ENCODE measurements at places on chromosomes 13 and 19.

DNA sequence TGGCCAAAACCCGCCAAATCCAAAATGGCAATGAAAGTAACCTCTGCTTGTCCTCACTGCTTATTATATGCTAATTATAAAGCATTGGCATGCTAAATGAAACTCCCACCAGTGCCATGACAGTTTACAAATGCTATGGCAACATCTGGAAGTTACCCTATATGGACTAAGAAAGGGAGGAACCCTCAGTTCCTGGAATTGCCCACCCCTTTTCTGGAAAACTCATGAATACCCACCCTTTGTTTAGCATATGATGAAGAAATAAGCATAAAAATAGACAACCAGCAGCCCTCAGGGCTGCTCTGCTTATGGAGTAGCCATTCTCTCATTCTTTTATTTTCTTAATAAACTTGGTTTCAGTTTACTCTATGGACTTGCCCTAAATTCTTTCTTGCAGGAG is 269.8 kb downstream of the OLFM4 start:
- DNase-seq: no peak

DNA sequence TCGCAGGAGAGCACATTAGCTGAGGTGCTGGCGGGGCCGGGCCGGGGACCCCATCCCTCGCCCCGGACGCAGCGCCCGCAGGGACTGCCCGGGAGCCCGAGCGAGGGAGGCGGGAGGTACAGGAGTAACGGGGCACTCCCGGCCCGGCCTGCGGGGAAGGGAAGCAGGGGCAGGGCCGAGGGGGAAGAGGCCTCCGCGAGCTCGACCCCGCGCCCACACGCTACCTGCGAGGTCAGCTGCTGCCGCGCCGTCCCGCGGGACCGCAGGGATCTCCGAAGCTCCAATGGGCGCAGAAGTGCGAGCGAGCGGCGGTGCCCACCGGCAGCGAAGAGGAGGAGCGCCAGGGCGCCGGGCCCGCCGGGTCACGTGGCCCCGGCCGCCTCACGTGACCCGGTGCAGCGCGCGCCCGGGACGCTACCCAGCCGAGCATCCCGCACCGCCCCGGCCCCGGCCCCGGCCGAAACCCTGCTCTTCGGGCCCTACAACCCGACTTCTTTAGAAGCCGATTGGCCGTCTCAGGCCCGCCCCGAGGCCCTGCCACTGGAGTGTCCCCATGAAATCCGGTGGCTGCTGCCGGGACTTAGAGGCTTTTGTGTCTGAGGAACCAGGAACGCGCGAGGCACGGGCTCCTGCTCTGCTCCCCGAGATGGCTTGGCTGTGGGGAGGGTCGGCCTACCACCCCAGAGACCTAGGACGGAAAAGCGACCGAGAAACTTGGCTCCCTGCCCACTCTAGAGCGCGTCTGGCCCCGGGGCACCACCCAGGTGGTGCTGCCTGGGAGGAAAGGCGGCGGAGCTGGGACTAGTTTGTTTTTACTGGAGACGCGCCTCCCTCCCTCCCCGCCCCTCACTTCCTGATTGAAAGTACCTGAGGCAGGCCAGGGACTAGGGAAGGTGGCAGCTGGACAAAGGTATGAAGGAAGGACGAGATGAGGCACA is at the start of gene RCBTB1:
Gene RCBTB1 (minus strand): TSS at position 339 of the 938 bp plus-strand sequence. CDS start 18,279 bp downstream, outside the sequence.
- DNase-seq: peak; percentile 59

- no peak for DNase-seq
These were observed 15.1 kb upstream of the ATP11A start for GRCh38 chr13:112674412-112675365.

DNA sequence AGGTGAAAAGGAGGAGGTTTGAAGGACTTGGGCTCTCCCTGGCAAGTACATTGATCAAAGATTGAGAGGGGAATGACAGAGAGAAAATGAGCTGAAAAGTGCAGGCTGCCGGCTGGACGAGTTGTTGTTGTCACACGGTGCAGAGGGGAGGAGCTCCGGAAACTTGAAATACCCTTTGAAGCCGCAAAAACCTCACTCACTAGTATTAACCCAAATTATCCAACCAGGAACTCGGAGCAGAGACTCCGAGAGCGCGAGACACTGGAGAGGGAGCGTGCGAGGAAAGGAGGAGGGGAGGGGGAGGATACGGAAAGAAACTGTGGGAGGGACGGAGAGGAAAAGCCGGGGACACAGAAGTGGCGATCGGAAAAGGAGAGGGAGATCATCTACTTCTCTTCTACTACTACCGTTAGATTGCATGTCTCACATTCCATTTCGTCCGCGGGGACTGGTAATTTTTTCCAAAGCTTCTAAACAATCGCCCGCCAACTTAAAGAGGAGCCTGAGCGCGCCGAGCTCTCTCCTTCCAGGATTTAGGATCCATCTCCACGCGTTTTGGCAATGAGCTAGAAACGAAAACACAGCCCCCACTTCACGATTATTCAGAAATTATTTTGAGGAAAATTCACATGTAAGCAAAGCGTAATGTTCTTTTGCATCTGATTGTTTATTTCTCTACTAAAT is at the start of gene DACH1:
Gene DACH1 (minus strand): TSS at position 74 of the 684 bp plus-strand sequence.
- no peak for DNase-seq

GRCh38 chr13:75762076-75762937 is 126.2 kb downstream of the LMO7 start:
- DNase-seq: no peak

DNA sequence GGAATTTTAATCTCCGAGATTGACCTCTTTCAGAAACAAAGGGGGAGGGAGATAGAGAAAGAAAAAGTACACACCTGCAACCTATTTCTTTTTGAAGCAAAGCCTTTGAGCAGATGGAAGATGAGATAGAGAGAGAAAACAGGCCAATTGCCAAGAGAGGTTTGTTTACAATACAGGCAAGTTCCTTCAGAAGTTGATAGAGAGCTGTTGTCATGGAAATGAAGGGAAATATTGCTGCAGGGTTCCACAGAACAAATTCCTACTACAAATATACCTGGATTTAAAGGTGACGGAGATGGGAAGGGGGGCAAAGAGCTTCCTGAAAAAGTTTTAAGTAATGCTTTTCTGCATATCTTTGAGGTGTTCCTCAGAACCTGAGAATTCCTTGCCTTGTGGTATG is 388.4 kb downstream of the NDFIP2 start:
- no peak for DNase-seq
